Right lobe of liver (tissue), 6 donors: ENCODE measurements at places on chromosomes 11 and 22. TPM values are rescaled to one million over a fixed set of nuclear protein-coding genes. Genes with fewer than 3 reads are reported as not detected.

- DNase-seq = no peak
Observed at GRCh38 chr22:43921370-43921769, 2.2 kb upstream of the PNPLA3 start.

The COA4 gene
- total RNA-seq = 116 TPM

GRCh38 chr11:12094872-12095800, 15.3 kb upstream of the MICAL2 start:
- DNase-seq = no peak

DNA sequence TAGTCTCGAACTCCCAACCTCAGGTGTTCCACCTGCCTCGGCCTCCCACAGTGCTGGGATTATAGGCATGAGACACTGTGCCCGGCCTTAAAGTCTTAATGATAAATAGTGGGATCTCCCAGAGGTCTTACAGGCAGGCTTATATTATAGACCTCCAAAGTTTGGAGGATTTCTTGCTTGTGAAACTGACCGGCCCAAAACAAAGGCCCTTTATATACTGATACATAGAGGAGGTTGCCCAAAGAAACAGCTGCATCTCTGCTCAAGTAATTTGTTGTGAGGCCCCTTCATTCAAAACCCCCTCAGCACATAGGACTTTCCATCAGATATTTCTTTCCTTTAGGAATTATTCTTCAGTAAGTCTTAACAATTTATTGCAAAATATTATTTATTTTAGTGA, 27.4 kb upstream of the RDX start:
- DNase-seq = no peak

DNA sequence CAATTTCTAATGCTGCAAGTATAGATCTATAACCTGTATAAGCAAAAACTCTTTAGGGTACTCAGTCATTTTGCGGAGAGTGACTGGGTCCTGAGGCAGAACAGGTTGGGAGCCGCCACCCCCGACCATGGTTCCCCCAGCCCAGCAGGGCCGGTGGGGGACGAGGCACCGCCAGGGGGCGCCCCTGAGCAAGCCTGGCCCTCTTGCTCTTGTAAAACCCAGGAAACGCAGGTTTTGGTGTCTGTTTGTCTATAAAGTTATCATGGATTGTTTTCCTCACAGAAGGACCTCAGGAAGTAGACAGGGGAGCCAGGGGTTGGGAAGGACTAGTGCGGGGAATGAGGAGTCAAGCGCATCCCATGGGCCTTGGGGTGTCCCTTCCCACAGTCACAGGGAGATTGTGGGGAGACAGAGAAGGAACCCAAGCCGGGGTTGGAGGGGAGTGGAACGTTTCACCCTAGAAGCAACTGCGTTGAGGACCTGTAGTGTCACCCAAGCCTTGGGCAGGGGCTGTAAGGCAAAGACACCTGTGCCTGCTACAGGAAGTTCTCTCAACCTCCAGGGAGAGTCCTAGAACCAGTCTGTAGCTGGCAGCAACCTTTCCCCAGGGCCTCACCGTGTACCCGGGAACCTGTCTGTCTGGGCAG, 26.4 kb downstream of the KCTD17 start:
- peak; percentile 67 for DNase-seq

The CAVIN3 gene
- 2.6 TPM for total RNA-seq

DNA sequence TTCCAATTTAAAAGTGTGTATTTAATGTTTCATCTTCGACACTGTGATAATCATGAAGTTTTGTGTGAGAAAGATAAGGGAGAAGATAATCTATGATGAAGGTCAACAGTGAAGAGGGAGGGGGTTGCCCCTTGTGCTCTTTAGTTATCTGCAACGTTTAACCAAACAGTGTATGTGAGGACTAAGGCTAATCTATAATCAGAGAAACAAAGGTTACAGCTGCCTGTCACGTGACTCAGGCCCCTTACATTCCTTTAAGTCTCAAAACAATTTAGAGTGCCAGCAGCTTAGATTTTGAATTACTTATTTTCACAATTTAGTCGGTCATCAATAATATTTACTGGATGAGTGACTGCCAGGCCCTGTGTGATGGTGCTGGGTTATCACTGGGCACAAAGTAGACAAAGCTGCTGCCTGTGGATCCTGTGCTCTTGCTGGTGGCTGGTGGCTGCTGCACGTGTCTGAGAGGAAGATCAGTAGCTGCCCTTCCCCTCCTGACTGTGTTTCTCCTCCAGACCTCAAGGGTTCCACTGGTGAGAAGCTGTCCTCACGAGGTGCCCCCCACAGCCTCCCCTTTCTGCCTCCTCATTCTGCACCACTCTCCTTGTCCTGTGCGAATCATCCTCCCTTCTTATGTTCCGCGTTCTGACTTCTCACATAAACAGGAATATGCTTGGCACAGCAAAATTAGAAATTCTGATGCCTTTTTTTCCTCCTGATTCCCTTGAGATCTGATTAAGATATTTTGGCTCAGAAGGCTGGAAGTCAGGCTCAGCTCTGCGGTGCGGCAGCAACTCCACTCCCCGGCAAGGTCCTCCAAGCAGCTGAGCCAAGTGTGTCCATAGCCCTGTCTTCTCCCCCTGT, 331.1 kb upstream of the B3GAT1 start:
- DNase-seq = no peak

DNA sequence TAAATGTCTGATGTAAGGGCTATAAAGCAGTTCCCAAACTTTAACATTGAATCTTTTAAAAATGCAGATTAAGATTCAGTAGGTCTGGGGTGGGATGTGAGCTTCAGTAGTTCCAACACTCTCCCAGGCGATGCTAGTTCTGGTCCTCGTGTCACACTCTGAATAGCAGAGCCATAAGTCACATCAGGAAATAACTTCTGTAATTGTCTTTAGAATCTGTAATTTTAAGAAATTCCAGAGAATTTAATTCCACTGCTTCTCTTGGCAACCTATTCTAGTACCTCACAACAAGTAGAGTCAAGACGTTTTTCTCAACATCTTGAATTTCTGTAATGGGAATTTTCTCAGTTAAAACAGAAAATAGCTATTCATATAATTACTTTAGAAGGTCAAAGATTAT, 223.1 kb downstream of the TMEM135 start:
- DNase-seq = no peak

DNA sequence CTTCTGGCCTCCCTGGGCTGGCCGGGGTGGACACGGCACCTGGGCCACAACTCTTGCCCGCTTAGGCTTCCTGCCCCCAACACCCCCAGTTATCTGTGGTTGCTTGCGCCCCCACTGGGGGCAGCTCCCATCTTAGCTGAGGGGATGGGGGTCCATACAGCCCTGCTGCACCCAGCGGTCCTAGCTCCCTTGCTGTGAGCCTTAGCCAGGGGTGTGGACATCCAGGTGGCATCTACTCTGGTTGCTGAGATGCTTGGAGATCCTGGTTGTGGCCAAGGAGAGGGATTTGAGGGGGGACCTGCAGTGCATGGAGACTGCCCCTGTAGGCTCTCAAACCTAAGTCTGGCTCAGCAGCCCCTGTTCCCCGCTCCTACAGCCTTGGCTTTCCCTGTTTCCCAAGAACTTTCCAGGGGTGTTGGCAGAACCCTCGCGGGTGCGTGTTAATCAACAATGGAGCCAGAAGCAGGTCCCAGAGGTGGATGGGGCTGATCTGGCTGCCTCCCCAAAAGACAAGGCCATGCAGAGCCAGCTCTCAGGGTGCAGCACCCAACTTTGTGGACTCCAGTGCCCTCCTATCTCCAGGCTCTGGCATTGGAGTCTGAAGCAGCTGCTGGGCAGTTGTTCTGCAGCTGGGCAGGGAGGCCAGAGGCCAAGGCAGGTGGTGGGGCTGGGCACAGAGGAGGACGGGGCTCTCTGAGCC, 3.3 kb downstream of the KCNQ1 start:
- no peak for DNase-seq

The DDTL gene
- not detected for total RNA-seq

- DNase-seq = no peak
Observed at GRCh38 chr22:42222140-42222539, 48.3 kb downstream of the TCF20 start.

DNA sequence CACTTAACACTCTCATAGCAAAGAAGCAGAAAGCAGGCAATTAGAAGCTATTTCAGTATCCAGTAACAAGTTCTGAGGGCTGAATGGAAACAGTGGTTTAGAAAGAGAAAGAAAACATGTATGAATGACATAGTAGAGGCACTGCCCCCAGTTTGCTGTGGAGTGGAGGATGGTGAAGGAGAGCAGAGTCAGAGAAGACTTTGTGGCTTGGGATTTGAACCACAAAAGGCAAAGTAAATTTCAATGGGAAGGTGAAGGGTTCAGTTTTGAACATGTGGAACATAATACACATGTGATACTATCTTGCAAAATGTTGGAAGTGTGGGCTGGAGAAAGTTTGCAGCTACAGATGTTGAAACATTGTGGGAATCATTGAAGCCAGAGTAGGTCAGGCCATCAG, 81.4 kb downstream of the SNX19 start:
- DNase-seq = no peak

GRCh38 chr22:22111267-22111751, 128.7 kb upstream of the TOP3B start:
- no peak for DNase-seq

The KRTAP5-7 gene
- not detected for total RNA-seq

- DNase-seq = no peak
Observed at GRCh38 chr11:68379206-68379605, 66.8 kb downstream of the LRP5 start.

- DNase-seq = no peak
Observed at GRCh38 chr22:48182031-48182430, 1419.6 kb downstream of the TBC1D22A start.
